Naive thymus-derived CD8-positive, alpha-beta T cell (primary cell): ENCODE measurements at places on chromosomes 2 and 18. TPM values are rescaled to one million over a fixed set of nuclear protein-coding genes. Genes with fewer than 3 reads are reported as not detected.

DNA sequence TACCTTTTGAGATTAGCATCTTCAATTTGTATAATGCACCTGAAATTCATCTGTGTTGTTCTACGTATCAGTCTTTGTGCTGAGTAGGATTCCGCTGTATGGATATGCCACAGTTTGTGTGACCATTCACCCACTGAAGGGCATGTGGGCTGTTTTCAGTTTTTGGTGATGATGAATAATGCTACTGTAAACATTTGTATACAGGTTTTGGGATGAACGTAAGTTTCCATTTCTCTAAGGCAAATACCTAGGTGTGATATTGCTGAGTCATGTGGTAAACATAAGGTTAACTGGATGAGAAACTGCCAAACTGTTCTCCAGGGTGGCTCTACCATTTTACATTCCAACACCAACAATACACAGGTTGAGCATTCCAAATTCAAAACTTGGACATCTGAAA lies 35.1 kb downstream of the CABYR start:
- no peak for DNase-seq
- H3K27me3 ChIP-seq = no peaks in the 10 kb centered on the region
- H3K27ac ChIP-seq = no peak overlapping the region
- no peaks in the 10 kb centered on the region for H3K4me1 ChIP-seq
- H3K36me3 ChIP-seq = peaks cover 3% of the 10 kb centered on the region
- no peak overlapping the region for H3K4me3 ChIP-seq

- no peak for DNase-seq
- H3K4me3 ChIP-seq = no peak overlapping the region
- H3K4me1 ChIP-seq = peaks cover 28% of the 10 kb centered on the region
- H3K27me3 ChIP-seq = no peaks in the 10 kb centered on the region
- H3K36me3 ChIP-seq = no peaks in the 10 kb centered on the region
Measured at GRCh38 chr2:48109491-48110204, 203.3 kb upstream of the FBXO11 start.

Gene LYG2
- total RNA-seq = not detected

Gene CAD
- 52.8 TPM for total RNA-seq

Gene VIT
- total RNA-seq = not detected
